Renal cortical epithelial cell (primary cell): ENCODE measurements at places on chromosomes 11 and 22. TPM values are rescaled to one million over a fixed set of nuclear protein-coding genes. Genes with fewer than 3 reads are reported as not detected.

DNA sequence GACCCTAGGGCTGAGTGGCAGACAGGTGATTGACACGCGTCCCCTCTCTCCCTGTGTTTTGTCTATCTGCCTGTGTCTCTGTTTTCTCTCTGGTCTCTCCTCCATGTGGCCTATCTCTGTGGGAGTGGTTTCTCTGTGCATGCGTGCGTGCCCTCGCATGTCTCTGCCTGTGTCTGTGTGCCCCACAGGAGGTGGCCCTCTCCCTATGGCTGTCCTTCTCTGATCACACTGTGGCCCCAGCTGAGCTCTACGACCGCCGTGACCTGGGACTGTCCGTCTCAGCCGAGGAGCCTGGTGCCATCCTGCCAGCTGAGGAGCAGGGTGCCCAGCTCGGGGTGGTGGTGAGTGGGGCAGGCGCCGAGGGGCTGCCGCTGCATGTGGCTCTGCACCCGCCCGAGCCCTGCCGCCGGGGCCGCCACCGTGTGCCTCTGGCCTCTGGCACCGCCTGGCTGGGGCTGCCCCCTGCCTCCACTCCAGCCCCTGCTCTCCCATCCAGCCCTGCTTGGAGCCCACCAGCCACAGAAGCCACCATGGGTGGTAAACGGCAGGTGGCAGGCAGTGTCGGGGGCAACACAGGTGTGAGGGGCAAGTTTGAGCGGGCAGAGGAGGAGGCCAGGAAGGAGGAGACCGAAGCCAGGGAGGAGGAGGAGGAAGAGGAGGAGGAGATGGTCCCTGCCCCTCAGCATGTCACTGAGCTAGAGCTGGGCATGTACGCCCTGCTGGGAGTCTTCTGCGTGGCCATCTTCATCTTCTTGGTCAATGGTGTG lies 11.6 kb downstream of the TMEM132A start:
- DNase-seq, result no peak

GRCh38 chr11:73297702-73298101 lies 10.4 kb upstream of the ARHGEF17 start:
- no peak for DNase-seq

- no peak for DNase-seq
These were observed 14.9 kb downstream of the TBCEL start for GRCh38 chr11:121038648-121039409.

The LRRC74B gene
- total RNA-seq, result not detected in 2 replicates

DNA sequence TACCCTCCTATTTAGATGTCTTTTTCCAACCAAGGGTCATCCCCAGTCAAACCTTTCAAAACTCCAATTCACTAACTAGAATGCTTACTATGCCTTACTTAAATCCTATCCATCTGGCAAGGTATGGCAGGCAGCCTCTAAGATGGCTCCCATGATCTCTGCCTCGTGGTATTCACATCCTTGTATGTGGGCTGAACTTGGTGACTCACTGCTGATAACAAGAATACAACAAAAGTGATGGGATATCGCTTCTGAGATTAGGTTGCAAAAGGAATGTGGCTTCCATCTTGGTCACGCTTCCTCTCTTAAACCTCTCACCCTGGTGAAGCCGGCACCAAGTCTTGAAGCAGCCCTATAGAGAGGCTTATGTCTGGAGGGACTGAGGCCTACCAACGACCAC lies 29.6 kb upstream of the UPB1 start:
- DNase-seq, result no peak

DNA sequence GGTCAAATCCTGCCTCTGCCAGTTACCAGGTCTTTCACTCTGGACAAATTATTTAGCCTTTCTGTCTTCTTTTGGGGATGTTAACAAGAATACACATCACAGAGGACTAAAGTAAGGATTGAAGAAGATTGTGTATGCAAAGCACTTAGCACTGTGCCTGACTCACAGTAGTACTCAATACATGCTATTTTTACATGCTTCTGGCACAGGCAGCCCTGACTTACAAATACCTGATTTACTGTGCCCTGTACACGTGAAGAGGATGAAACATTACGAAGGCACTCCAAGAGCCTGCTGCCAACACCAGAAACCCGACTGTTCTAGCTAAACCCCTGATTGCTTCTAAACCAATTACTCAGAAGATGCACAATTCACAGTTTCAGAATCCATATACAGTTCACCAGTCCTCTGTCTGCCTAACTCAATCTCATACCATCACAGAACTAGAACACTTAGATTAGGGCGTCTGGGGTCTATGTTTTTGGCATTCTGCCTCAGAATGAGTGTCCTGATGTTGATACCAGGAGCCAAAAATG lies 300.9 kb upstream of the DDI1 start:
- DNase-seq, result no peak

The ZNRD2 gene
- total RNA-seq, result 33.8 and 53.1 TPM in 2 replicates

GRCh38 chr11:75656044-75656727 lies 12.7 kb downstream of the MAP6 start:
- no peak for DNase-seq

The OR8K5 gene
- total RNA-seq, result not detected in 2 replicates

The LRRC56 gene
- total RNA-seq, result 0.17 and 2.0 TPM in 2 replicates

The HTR3B gene
- not detected in 2 replicates for total RNA-seq

The LRRC10B gene
- 0.15 TPM in 1 of 2 replicates, not detected in the other for total RNA-seq
